ENCODE measurements at places on chromosomes 16 and 17. TPM values are rescaled to one million over a fixed set of nuclear protein-coding genes. Genes with fewer than 3 reads are reported as not detected.
A peak's percentile ranks its signal among the peaks of the same experiment; 100 is the strongest.

The NUDT21 gene
- total RNA-seq: 147 TPM

DNA sequence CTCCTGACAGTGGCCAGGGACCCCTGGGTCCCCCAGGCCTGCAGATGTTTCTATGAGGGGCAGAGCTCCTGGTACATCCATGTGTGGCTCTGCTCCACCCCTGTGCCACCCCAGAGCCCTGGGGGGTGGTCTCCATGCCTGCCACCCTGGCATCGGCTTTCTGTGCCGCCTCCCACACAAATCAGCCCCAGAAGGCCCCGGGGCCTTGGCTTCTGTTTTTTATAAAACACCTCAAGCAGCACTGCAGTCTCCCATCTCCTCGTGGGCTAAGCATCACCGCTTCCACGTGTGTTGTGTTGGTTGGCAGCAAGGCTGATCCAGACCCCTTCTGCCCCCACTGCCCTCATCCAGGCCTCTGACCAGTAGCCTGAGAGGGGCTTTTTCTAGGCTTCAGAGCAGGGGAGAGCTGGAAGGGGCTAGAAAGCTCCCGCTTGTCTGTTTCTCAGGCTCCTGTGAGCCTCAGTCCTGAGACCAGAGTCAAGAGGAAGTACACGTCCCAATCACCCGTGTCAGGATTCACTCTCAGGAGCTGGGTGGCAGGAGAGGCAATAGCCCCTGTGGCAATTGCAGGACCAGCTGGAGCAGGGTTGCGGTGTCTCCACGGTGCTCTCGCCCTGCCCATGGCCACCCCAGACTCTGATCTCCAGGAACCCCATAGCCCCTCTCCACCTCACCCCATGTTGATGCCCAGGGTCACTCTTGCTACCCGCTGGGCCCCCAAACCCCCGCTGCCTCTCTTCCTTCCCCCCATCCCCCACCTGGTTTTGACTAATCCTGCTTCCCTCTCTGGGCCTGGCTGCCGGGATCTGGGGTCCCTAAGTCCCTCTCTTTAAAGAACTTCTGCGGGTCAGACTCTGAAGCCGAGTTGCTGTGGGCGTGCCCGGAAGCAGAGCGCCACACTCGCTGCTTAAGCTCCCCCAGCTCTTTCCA lies 25.1 kb downstream of the C1QTNF1 start:
- no peak for DNase-seq

DNA sequence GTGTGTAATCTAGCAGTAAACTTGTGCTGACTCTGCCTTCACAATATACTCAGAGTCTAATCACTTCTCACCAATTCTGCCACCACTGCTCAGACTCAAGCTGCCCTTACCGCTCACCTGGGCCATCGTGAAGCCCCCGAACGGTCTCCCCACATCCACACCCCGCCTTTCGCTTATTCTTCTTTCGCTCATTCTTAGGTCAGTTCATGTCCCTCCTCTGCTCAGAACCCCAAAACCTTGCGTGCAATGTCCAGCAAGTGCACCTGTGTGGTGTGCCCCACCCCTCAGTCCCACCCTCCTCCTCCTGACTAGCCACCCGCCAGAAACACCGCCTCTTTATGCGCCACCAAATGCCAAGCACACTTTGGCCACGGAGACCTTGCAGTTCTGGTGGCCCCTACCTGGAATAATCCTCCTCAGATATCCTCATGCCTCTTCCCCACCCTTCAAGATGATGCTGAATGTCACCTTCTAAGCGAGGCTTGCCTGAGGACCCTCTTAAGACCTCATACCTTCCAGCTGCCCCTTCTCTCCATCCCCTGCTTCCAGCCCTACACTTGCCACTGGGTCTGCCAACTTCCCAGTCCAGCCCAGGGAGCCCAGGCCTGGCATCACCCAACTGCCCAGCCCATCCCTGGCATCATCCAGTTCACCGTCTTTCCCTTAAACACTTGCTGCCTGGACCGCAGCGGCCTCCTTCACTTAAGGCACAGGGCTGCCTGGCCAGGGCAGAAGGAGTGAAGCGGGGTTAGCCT lies 34.3 kb upstream of the RBFOX3 start:
- no peak for DNase-seq

GRCh38 chr17:82864713-82865248 lies 25.0 kb upstream of the ZNF750 start:
- DNase-seq: no peak

DNA sequence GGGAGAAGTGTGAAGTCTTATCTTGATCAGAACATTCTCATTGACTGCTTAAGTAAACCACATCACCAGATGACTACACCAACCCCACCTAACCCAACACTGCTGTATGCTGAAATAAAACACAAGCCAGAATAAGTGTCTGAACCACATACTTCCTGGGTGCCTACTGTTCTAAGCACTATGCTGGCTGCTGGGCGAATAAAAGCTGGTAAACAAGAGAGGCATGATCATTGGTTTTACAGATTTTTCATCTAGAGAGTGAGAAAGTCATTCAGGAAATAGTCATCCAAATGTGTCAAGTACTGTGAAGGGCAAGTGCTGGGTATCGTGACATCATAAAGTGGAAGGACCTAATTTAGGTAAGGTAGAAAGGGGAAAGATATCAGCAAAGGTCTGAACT lies 199.0 kb upstream of the SOX9 start:
- DNase-seq: peak; percentile 15

The PITPNM3 gene
- total RNA-seq: 0.18 TPM

DNA sequence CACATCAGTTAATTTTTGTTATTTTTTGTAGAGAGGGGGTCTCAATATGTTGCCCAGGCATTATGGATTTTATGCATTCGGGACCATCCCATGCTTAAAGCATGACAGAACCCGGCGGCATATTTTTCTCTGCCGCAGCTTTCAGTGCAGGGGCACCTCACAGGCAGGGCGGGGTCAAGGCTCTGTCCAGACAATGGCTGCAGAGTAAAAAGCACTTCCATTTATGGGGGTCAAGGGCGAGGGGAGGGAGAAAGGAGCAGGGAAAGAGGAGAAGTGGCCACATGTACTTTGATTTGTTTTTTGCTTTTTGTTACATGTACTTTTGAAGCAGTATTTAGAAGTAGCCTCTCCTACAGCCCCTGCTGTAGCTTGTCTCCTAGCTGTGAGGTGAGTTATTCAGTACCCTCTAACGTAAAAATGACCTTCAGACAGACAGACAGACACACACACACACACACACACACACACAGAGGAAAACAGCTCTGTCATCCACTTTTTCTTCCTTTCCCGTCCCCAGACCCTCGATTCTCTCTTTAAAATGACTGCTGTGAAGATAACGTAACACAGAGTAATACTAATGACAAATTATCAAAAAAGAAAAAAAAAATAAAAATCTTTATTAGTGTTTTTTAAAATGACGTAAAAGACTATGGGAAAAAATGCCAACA lies 856 bp upstream of the SCPEP1 start:
- DNase-seq: no peak

All from H4 (cell line).